Psoas muscle (tissue), 8 donors: ENCODE measurements at places on chromosomes 7 and 10. TPM values are rescaled to one million over a fixed set of nuclear protein-coding genes. Genes with fewer than 3 reads are reported as not detected.

Gene SEC61G
- 44.1 TPM for total RNA-seq

Gene CDHR3
- 0.50 TPM for total RNA-seq

Gene METTL27
- total RNA-seq, result 0.84 TPM

Gene NCAPG2
- total RNA-seq, result 2.2 TPM

Gene TECTB
- total RNA-seq, result not detected

Gene RBP3
- total RNA-seq, result not detected

DNA sequence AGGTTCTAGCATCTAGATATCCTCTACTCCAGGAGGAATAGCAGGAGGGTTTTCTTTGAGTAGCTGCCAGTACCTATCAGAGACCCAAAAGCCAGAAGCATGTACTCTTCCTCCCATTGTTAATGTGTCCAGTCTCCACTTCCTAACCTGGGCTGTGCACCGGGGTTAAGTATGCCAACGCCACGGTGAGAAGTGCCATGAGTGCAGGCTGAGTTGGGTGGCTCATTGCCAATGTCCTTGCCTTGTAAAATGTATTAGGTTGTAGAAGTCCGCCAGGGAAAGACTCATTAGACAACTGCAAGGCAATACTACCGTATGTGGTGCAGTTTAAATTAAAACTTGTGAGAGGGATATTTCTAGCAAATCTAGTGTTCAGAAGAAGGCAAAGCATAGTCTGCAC, 55.0 kb upstream of the PRR15 start:
- no peaks in the 10 kb centered on the region for H3K27me3 ChIP-seq
- H3K27ac ChIP-seq, result no peak overlapping the region
- no peak for DNase-seq
- H3K4me3 ChIP-seq, result no peak overlapping the region
- H3K4me1 ChIP-seq, result no peaks in the 10 kb centered on the region
- H3K36me3 ChIP-seq, result no peaks in the 10 kb centered on the region

GRCh38 chr7:30780941-30781340, 9.7 kb downstream of the MINDY4 start:
- peaks cover 29% of the 10 kb centered on the region for H3K4me1 ChIP-seq
- peaks cover 26% of the 10 kb centered on the region for H3K36me3 ChIP-seq
- H3K27ac ChIP-seq, result no peak overlapping the region
- no peak for DNase-seq
- no peak overlapping the region for H3K4me3 ChIP-seq

GRCh38 chr10:94413361-94413760, 11.0 kb downstream of the TBC1D12 start:
- H3K36me3 ChIP-seq, result no peaks in the 10 kb centered on the region
- peaks cover 27% of the 10 kb centered on the region for H3K4me1 ChIP-seq
- DNase-seq, result no peak
- no peaks in the 10 kb centered on the region for H3K27me3 ChIP-seq
- H3K27ac ChIP-seq, result no peak overlapping the region

GRCh38 chr7:138297526-138297925, 162.5 kb upstream of the TRIM24 start:
- H3K27ac ChIP-seq, result no peak overlapping the region
- no peaks in the 10 kb centered on the region for H3K4me1 ChIP-seq
- no peaks in the 10 kb centered on the region for H3K27me3 ChIP-seq
- DNase-seq, result no peak

- no peak for DNase-seq
- H3K27ac ChIP-seq, result no peak overlapping the region
Measured at GRCh38 chr10:38146579-38147333, 52.6 kb downstream of the ZNF37A start.

- no peak overlapping the region for H3K4me3 ChIP-seq
- no peaks in the 10 kb centered on the region for H3K4me1 ChIP-seq
- H3K27ac ChIP-seq, result no peak overlapping the region
- no peaks in the 10 kb centered on the region for H3K36me3 ChIP-seq
Measured at GRCh38 chr7:46566097-46566774, 645.2 kb upstream of the IGFBP3 start.

- no peak overlapping the region for H3K4me3 ChIP-seq
- DNase-seq, result no peak
- H3K27ac ChIP-seq, result no peak overlapping the region
- no peaks in the 10 kb centered on the region for H3K27me3 ChIP-seq
- no peaks in the 10 kb centered on the region for H3K4me1 ChIP-seq
- H3K36me3 ChIP-seq, result no peaks in the 10 kb centered on the region
Measured at GRCh38 chr7:81707966-81708365, 61.9 kb downstream of the HGF start.

DNA sequence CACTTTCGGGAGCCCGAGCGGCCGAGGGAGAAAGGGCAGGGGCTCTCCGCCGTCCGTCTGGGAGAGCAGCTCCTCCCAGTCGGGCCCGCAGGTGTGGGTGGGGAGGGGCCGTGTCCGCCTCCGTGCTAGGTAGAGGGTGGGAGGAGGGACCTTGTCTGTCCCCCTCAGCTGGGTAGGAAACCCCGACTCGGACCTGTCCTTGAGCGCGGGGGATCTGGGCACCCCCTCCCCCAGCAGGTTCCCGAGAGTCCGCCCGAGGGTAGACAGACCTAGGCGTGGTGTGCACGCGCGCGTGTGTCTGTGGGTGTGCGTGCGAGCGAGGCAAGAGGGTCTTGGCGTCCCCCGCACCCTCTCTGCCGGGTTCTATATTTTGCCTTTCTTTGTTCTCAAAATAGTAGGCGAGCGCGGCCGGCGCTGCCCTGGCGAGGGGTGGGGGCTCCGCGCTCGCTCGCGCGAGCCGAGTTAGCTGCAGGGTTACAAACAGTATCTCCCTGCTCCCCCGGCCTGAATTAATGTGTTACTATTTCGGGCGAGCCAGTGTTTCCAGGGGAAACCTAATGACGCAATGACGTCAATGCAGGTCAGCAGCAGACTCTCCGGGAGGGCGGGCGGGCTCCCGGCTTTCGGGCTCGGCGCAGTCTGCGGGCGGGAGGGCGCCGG, 73.9 kb upstream of the LEP start:
- no peak overlapping the region for H3K27ac ChIP-seq
- peak overlapping the region; percentile 65 for H3K4me3 ChIP-seq
- H3K4me1 ChIP-seq, result peaks cover 14% of the 10 kb centered on the region
- no peaks in the 10 kb centered on the region for H3K36me3 ChIP-seq
- DNase-seq, result no peak
- H3K27me3 ChIP-seq, result peaks cover 29% of the 10 kb centered on the region

DNA sequence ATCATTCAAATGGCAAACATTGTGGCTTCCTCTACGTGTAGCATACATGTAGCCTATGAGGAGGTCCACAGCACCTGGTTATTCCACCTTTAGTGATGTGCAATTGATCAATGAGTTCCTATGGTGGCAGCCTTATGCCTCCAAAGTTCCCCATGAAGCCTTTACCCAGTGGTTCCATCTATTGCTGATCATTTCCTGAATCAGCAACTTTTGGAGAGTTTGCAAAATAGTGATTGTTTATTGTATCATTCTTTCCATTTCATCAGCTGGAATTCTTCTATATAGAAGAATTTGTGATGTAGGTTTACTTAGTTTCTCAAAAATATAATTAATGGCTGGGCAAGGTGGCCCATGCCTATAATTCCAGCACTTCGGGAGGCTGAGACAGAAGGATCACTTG, 380.2 kb upstream of the MKI67 start:
- H3K27ac ChIP-seq, result no peak overlapping the region
- H3K4me3 ChIP-seq, result no peak overlapping the region
- no peaks in the 10 kb centered on the region for H3K4me1 ChIP-seq
- H3K36me3 ChIP-seq, result no peaks in the 10 kb centered on the region
- H3K27me3 ChIP-seq, result no peaks in the 10 kb centered on the region

- H3K4me1 ChIP-seq, result no peaks in the 10 kb centered on the region
- H3K27ac ChIP-seq, result no peak overlapping the region
- no peak for DNase-seq
- no peaks in the 10 kb centered on the region for H3K36me3 ChIP-seq
- H3K27me3 ChIP-seq, result no peaks in the 10 kb centered on the region
Measured at GRCh38 chr10:81978238-81978637, 103.2 kb downstream of the NRG3 start.
